ENCODE measurements at places on chromosomes 3 and 15.

DNA sequence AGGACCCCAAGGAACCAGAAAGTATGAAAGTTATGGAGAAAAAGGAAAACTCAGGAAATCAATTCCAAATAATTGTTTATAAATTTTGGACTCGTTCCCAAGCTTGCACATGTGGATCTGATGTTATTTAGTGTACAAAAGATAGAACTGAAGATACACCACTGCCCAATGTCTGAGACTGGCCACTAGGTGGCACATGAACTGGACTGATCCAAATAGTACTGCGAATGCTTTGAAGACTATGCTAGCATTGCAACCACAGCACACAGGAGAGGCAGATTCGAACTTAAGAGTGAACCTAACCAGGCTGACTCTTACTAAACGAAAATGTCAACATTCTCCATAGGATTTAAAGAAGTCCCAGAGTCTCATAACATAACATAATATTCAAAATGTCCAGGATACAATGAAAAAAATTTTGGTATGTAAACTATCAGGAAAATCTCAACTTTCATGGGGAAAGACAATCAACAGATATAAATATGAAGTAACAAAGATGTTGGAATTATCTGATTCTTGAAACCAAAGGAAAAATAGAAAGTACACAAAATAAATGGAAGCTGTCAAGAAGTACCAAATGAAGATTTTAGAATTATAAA lies 596.7 kb downstream of the FGF12 start:
- peak; percentile 33 for DNase-seq

DNA sequence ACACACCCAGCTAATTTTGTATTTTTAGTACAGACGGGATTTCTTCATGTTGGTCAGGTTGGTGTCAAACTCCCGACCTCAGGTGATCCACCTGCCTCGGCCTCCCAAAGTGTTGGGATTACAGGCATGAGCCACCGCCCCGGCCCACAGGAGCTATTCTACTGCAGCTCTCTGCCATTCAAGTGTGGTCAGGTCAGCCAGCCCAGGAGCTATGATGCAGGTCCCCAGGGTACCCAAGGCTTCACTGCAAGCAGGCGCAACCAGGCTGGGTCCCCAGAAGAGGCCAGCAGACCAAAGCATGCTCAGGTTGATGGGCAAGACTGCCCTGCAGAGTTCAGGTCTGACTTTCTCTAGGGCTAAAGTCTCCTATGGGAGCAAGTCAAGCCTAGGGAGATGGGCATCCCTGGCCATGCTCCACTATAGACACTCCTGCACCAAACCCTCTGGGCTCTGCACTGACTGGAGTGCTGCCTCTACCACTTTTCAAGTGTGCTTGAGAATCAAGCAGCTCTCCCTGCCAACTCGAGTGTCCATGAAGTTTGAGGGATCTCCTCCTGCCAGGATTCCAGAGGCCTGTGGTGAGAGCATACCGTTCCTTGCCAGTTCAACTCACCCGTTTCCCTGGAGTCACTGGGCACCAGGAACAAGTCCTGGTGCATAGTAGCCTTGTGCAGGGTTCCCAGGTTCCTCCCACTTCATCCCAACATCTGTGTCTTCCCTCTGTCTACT lies 30.9 kb downstream of the MYO9A start:
- no peak for DNase-seq

DNA sequence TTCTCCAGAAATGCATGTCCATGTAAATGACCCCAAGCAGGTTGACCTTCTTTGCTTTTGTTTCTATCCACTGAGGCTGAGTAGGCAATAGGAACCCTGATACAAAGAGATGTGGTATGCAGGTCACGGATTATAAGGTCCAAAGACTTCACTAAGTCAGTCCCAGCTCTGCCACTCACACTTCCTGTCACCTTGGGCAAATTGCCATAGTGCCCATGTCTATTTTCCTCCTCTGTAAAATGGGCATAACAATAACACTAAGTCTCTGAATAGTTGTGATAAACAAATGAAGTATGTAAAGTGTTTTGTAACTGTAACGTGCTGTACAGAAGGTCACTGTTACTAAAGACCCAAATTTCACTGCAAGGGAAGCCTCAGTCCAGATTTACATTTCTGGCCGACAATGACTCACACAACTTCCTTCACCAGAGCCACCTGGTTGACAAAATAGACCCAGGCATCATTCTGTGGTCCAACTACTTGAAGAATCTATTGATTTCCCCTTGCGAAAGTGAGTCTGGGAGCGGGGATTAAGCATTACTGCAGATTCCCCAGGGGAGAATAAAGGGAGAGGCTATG lies 175.4 kb upstream of the LPP start:
- no peak for DNase-seq

DNA sequence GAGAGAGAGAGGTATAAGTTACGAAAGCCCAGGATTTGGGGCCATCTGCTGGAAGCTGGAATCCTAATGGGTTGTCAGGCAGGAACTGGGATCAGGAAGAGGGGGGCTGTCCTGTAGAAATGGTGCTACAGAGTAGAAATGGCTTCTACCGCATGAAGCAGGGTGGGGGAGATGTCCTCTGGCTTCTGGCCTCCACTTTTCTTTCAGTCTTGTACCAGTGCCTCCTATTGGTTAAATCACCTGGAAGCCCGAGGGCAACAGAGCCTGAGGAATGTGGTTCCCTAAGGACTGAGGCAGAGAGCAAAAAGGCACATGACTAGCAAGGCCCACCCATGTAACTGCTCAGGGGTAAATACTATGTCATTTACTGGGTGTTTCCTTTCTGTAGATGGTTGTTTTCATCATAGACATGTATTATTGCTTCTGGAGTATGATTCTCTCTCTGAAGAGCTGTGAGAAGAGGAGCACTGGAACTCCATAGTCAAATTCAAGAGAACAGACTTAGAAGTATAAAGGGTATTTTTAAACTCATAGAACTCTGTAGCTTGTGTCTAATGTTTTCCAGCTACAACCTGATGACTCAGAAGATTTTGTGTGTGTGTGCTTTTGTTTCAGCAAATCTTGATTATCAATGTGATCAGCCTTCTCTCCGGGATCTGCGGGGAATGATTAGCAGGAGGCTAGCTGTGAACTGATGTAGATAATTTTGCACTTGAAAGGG lies 20.2 kb upstream of the MITF start:
- DNase-seq, result no peak

GRCh38 chr3:85652360-85652759 lies 693.6 kb downstream of the CADM2 start:
- DNase-seq, result no peak

- no peak for DNase-seq
Observed at GRCh38 chr3:36738702-36739101, 25.7 kb downstream of the DCLK3 start.

GRCh38 chr3:143429628-143430514 lies 310.3 kb downstream of the CHST2 start:
- DNase-seq, result no peak

- DNase-seq, result no peak
Observed at GRCh38 chr3:185089751-185090150, 63.1 kb downstream of the C3orf70 start.

GRCh38 chr15:62275831-62276230 lies 110.7 kb upstream of the C2CD4B start:
- DNase-seq, result no peak

DNA sequence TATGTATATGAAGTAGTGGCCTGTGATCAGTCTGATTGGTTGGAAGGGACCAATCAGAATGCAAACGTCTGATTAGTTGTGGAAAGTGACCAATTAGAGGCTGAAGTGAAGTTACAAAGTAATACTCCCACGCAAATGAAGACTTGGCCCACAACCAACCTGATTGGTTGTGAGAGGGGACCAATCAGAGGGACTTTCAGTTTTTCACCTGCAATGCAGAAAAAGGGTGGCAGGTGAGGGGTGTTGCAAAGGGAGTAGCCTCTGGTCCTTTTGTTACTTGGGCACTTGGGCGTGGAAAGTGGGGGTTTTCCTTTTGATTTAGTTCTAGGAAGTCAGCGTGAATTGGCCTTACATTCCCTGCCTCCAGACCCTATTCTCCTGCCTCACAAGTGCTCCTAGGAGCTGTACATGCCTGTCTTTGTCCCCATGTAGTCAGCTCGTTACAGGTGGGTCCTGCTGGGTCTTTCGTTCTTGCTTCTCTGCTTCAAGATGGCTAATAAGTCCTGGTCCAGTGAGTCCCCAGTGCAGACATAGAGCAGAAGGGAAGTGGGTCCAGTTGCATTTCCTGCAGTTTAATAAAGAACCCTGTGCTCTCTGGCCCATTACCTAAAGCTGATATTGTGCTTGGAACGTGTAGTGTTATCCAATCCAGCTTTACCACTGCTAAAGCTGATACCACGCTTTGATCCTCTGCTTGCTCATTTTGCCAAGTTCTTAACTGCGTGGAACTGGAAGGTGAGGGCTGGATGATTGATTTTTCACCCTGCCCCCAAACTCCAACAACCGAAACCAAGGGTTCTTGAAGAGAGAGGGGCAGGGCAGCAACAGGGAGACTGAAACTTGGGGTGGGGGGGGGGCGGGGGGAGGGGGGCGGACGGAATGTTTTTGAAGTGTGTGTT lies 46.0 kb upstream of the CD47 start:
- no peak for DNase-seq

GRCh38 chr15:26037369-26037768 lies 174.2 kb upstream of the ATP10A start:
- DNase-seq, result no peak

GRCh38 chr3:157204431-157204830 lies 44.5 kb upstream of the CCNL1 start:
- DNase-seq, result no peak

- DNase-seq, result no peak
Observed at GRCh38 chr3:103057003-103057402, 622.2 kb downstream of the ZPLD1 start.

DNA sequence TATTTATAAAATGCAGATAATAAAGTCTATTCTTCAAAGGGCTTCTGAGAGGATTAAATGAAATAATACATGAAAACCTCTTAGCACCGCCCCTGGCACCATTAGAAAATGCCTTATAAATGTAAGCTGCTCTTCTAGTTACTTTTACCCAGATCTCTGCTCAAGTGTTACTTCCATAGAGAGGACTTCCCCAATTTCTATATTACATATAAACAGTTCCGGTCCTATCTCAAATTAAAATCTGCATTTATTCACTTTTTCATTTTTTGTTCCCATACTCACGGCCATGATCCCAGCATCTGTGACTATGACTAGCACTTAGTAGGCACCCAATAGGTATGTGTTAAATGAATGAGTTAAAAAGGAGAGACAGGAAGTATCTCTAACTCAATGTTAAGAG lies 890.9 kb upstream of the CFAP20DC start:
- no peak for DNase-seq

- DNase-seq, result no peak
Observed at GRCh38 chr15:27341780-27342343, 370.9 kb downstream of the GABRG3 start.

DNA sequence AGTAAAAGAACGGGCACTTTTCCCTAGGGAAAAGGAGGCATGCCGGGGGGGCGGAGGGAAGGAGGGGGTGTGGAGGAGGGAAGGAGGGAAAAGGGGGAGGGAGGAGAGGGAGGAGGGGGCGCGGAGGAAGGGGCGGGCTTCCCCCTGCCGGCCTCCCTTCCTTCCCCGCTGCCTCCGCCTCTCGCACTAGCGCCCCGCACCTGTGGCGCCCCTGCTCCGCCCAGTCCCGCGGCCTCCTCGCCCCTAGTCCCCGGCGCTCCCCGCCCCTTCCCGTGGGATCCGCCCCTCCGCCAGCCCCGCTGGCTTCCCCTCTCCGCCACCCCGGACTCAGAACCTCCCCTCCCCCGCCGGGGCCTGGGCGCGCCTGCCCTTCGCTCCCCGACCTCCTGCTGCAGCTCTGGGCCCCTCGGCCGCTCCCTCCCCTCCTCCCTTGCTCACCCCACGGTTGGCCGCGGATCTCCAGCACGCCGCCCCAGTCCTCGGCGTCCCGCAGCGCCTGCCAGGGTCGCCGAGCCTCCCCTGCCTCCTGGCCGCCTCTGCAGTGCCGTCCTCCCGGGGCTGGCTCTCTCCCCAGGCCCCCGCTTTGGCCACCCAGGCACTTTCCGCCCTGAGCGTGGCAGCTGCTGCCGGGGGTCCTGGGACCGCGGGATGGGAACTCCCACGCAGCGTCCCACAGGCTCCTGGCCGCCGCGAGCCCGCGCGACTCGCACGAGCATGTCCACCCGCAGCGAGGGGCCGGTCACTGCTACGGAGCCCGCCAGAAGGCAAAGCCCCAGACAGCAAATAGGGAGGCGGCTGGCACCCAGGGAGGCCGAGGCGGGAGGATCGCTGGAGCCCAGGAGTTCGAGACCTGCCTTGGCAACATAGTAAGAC lies 147.4 kb downstream of the TJP1 start:
- DNase-seq, result peak; percentile 19

DNA sequence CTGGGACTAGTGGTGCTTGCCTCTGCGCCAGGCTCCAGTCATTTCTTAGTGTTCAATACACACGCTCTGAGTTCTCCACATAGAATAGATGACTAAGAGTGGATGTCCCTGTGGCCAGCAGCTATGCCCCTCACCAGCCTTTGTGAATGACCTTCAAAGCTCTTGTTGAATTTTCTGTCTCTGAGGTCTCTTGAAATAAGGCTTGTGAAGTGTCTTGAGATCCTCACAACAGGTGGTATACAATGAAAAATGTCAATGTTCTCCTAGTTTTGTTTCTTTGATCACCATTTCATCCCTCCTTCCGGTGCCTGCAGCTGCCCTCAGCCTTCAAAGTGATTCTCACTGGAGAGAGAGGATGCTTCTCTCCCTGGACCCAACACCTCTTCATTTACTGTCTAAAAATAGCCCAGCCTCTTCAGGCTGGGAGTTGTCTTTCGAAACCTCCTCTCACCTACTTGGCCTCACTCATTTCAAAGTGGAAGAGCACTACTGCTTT lies 5.4 kb downstream of the MAPKBP1 start:
- DNase-seq, result no peak

DNA sequence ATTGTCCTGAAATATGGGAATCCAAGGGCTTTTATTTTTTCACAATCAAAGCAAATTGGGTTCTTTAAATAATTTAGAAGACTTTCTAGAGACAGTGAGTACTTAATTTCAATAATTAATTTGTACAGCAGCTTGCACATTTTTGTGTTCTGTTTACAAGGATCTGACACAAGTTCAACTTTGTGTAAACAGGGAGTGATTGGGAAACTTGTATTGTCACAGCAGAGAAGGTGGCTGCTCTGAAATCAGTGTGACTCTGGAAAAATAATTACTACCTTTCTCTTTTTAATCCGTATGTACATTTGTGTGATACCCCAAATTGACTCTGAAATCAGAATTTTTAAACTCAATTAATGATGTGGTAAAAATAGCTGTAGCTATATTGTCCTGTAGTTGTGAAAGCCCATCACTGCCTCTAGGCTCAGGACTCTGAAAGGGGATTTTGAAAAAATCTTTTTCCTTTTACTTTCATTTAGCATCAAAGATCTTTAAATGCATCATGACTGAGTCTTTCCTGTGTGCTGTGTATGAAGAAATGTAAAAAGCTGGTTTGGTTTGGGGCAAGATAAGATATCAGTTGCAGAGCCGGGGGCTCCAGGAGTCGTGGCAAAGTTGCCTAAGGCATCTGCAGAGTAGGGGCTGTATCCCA lies 45.1 kb downstream of the MFSD1 start:
- DNase-seq, result no peak

- DNase-seq, result peak; percentile 56
Observed at GRCh38 chr15:42921342-42921731, 759 bp upstream of the TTBK2 start.

- DNase-seq, result no peak
Observed at GRCh38 chr15:80194914-80195313, 42.1 kb downstream of the FAH start.

All from stimulated activated CD4-positive, alpha-beta T cell treated with anti-CD3 and anti-CD28 coated beads, Interleukin-15, amount 100 ng/mL, for 24 hours (primary cell).